SK-N-SH (cell line): ENCODE measurements at places on chromosomes 11 and 22.

DNA sequence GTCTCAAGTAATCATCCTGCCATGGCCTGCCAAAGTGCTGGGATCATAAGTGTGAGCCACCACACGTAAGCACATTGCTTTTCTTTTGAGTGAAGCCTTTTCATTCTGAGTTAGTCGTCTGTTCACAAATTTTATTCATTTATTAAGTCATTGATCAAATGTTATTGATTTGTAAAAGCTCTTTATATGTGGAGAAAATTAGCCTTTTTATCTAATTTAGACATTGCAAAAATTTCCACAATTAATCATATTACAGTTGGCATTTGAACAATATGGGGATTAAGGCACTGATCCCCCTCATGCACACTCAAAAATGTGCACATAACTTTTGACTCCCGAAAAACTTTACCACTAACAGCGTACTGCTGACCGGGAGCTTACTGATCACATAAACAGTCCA is 7.5 kb upstream of the EMID1 start:
- no peak overlapping the region for H3K4me3 ChIP-seq
- peaks cover 9% of the 10 kb centered on the region; the same call in 1 of the 2 replicates for H3K4me1 ChIP-seq

DNA sequence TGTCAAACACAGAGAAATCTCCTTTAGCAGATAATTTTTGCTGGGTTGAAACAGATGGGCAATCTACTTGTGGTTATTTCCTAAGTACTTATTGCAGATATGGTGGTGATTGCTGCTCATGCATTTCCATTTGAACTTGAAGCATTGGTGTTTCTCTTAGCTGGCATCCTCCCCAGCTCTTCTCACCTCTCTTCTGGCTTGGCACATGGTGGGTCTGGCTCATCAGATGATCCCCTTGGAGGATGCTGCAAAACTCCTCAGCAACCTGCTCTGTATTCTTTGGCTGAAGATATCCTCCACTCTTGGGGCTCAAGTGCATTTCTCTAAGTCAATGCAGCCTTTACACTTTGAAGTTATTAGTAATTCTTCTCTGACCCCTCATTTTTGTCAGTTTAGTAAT is 87.3 kb upstream of the MYO18B start:
- no peak for DNase-seq
- H3K27me3 ChIP-seq = no peaks in the 10 kb centered on the region
- no peak overlapping the region for H3K27ac ChIP-seq
- no peaks in the 10 kb centered on the region for H3K36me3 ChIP-seq
- H3K4me1 ChIP-seq = no peaks in the 10 kb centered on the region; the same call in 1 of the 2 replicates

- H3K27ac ChIP-seq = no peak overlapping the region
- H3K4me3 ChIP-seq = no peak overlapping the region
- H3K4me1 ChIP-seq = no peaks in the 10 kb centered on the region; the same call in 1 of the 2 replicates
Measured at GRCh38 chr11:64660706-64661105, 62.3 kb downstream of the NRXN2 start.

GRCh38 chr22:40178417-40179409 is 988 bp downstream of the TNRC6B start:
- H3K4me1 ChIP-seq = peaks cover 11% of the 10 kb centered on the region; the same call in 1 of the 2 replicates
- H3K4me3 ChIP-seq = peak overlapping the region; percentile 74
- peak overlapping the region; percentile 82 for H3K27ac ChIP-seq
- peak; percentile 16 for DNase-seq
- no peaks in the 10 kb centered on the region for H3K36me3 ChIP-seq

DNA sequence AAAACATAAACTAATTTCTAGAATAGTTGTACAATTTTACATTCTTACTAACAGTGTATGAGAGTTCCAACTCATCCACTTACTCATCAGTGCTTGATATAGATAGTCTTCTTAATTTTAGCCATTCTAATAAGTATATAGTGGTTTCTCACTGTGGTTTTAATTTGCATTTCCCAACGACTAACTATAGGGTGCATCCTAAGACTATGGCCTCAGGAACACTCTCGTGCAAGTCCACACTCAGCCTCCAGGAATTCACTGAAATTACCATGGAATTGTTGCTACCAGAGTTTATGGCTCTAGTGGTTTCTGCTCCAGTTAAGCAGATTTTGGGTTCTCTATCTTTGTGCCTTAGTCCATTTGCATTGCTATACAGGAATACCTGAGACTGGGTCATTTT is 60.1 kb upstream of the GUCY1A2 start:
- DNase-seq = no peak
- H3K4me3 ChIP-seq = no peak overlapping the region
- H3K4me1 ChIP-seq = no peaks in the 10 kb centered on the region
- no peaks in the 10 kb centered on the region for H3K27me3 ChIP-seq
- no peaks in the 10 kb centered on the region for H3K36me3 ChIP-seq
- H3K27ac ChIP-seq = no peak overlapping the region

DNA sequence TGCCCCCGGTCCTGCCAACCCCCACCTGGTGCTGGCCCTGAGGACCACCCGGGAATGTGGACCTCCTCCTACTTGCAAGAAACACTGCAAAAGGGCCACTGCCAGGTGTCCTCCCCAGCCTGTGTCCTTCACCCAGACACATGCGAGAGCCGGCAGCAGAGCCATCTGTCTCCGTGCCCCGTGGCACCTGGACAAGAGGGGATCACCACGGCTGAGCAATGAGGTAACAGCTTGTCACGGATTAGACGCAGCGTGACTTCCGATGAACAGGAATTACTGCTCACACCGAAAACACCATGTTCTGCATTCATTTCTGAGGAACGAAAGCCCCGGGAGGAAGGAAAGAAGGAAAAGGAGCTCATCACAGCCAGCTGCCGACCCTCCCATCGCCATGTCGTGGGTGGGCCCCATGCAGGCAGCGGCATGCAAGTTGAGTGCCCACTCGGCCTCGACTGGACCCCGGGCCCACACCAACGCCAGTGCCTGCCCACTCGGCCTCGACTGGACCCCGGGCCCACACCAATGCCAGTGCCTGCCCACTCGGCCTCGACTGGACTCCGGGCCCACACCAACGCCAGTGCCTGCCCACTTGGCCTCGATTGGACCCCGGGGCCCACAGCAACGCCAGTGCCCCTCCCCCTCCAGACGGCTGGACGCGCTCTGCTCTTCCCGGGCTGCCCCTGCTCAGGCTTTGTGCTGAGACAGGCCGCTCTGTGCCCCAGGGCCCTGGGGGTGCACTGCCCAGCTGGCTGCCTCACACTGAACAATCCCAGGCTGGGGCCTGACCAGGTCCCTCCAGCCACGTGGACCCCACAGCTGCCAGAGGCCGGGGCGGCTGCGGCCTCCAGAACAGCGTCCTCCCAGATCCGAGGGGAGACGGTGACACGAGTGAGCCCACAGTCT is 22.0 kb downstream of the CHID1 start:
- DNase-seq = no peak
- peaks cover 24% of the 10 kb centered on the region; the same call in 1 of the 2 replicates for H3K4me1 ChIP-seq
- no peak overlapping the region for H3K4me3 ChIP-seq
- H3K36me3 ChIP-seq = peaks cover 7% of the 10 kb centered on the region; the same call in 1 of the 2 replicates
- no peak overlapping the region for H3K27ac ChIP-seq

DNA sequence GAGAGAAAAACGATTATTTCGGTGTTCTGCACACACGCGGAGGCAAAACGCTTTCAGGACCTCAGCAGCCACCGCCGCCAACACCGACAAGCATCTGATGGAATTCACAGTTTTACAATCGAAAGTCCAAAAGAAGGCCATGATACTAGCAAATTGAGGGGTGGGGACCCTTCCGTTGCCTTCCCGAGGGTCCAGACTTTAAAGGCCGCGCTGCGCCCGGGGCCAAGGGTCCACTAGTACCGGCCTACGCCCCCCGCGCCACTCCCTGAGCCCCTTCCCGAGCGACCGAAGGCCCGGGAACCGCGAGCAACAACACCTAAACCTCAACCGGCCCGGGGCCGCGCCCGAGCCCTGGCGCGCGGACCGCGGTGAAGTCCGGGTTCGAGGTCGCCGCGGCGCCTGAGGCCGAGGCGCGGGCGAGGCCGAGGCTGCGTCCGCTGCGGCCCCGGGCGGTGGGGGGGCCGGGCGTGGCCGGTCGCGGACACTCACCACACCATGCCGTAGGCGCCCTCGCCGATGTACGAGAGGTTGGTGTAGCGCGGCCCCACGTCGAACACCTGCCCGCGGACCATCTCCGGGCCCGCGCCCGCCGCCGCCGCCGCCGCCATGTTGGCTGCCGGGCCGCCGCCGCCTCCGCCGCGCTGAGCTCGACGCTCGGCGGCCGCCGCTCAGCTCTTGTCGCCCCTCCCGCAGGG is 465 bp downstream of the MAPK1 start:
- H3K27ac ChIP-seq = peak overlapping the region; percentile 70
- no peaks in the 10 kb centered on the region for H3K27me3 ChIP-seq
- peaks cover 14% of the 10 kb centered on the region for H3K4me1 ChIP-seq
- no peak for DNase-seq
- peaks cover 5% of the 10 kb centered on the region for H3K36me3 ChIP-seq

GRCh38 chr11:34050581-34051348 is 766 bp upstream of the CAPRIN1 start:
- H3K4me3 ChIP-seq = peak overlapping the region; percentile 95
- peak overlapping the region; percentile 97 for H3K27ac ChIP-seq
- no peaks in the 10 kb centered on the region for H3K27me3 ChIP-seq
- H3K4me1 ChIP-seq = peaks cover 12% of the 10 kb centered on the region

- H3K4me1 ChIP-seq = peaks cover 15% of the 10 kb centered on the region; the same call in 1 of the 2 replicates
- H3K27me3 ChIP-seq = no peaks in the 10 kb centered on the region
- H3K36me3 ChIP-seq = no peaks in the 10 kb centered on the region
- H3K27ac ChIP-seq = peak within 1 kb of the TSS; percentile 88
- H3K4me3 ChIP-seq = peak within 1 kb of the TSS; percentile 81
Measured at GRCh38 chr11:68460741-68461574, at the start of gene PPP6R3. PPP6R3 (plus strand) TSS chr11:68460752; CDS start chr11:68537665, 76,913 bp downstream.

DNA sequence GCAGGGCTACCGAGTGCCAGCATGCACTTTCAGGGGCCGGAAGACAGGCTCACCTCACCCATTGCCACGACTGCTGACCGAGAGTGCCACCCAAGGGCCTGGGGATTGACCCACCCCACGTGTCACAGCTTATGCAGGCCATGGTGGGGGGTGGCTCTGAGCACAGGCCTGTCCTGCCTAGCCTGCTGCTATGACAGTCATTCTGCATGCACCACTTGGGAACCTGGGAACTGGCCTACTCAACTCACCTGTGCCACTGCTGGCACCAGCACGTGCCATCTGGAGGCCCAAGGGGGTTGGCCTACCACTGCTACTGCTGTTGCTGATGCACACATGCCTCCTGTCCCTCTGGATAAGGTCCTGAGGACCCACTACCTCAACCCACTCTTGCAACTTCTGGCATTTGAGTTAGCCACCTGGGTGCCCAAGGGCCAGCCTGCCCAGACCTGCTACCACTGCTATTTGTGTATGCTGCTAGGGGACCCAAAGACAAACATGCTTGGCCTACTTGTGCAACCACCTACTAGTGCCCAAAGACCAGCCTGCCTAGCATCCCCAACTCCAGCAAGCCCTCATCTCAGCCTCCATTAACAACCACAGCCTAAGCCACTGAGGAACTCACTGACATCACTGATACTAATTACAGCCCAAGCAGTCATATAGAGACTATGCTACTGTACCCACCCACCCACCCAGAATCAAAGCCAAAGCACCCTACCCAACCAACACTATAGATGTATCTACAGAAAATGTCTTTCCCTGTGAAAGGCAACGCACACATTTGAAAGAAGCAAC is 59.0 kb upstream of the NARS2 start:
- no peak overlapping the region for H3K4me3 ChIP-seq
- H3K36me3 ChIP-seq = no peaks in the 10 kb centered on the region
- DNase-seq = no peak
- H3K27me3 ChIP-seq = no peaks in the 10 kb centered on the region
- no peak overlapping the region for H3K27ac ChIP-seq

- no peak overlapping the region for H3K27ac ChIP-seq
- H3K27me3 ChIP-seq = peaks cover 25% of the 10 kb centered on the region
- H3K36me3 ChIP-seq = no peaks in the 10 kb centered on the region
- DNase-seq = peak; percentile 46
- no peak overlapping the region for H3K4me3 ChIP-seq
Measured at GRCh38 chr11:125371431-125371935, 124.6 kb downstream of the FEZ1 start.

GRCh38 chr11:126477535-126478305 is 122.2 kb downstream of the ST3GAL4 start:
- H3K4me1 ChIP-seq = no peaks in the 10 kb centered on the region
- H3K4me3 ChIP-seq = no peak overlapping the region
- H3K36me3 ChIP-seq = no peaks in the 10 kb centered on the region
- no peak for DNase-seq
- no peak overlapping the region for H3K27ac ChIP-seq
- H3K27me3 ChIP-seq = no peaks in the 10 kb centered on the region

DNA sequence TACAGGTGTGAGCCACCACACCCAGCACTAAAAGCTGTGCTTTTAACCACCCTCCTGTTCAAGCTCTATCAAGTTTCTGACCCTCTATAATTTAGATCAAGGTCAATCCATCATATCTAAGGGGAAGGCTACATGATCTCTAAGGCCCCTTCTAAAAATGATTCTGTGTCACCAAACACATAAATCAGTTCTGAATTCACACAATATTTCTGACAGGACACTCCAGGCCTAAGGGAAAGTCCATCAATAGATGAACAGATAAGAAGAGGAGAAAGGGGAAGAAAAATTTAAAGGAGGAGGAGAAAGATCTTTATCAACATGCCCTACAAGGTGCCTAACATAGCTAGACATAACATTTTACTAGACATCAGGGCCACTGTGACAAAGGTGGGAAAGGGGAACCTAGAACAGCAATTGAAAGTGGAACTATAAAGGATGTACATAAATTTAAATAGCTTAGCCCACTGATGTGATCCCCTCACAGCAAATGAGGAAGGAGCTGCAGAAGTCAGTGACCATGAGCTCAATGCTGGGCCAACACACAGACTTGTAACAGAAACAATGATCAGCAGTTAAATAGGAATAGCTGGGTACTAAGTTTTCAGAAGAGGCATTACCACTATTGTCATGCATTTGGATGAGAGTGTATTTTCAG is 4.7 kb downstream of the PRCP start:
- H3K4me3 ChIP-seq = no peak overlapping the region
- no peaks in the 10 kb centered on the region for H3K27me3 ChIP-seq
- H3K36me3 ChIP-seq = no peaks in the 10 kb centered on the region

DNA sequence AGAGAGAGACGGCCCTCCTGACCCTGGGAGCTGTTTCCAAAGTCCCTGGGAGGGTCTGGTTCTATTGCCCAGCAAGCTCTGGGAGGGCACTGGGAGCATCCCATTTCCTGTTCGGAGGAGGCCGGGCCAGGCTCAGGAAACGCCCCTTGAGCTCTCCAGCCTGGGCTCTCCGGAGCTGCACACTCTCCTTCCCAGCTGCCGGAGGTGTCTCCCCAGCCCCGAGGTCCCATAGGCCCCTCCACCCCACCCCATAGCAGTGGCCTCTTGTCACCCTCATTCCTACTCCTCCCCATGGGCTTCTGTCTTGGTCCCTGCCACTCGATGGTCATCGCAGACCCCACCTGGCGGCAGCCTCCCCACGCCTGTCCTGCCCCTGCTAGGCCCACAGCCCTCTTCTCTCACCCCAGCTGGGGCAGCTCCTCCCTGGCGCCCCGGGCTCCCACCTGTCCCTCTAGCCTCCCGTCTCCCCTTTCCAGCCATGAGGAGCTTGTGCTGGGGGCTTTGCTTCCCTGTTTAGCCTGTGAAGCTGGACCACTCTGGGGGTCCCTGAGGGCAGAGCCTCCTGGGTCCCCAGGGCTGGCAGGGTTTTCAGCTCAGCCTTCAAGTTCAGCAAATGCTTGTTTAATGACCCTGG is 2.8 kb downstream of the TSPAN32 start:
- no peaks in the 10 kb centered on the region for H3K27me3 ChIP-seq
- peak; percentile 38 for DNase-seq
- H3K36me3 ChIP-seq = no peaks in the 10 kb centered on the region
- no peak overlapping the region for H3K27ac ChIP-seq

- no peaks in the 10 kb centered on the region for H3K27me3 ChIP-seq
- no peak overlapping the region for H3K4me3 ChIP-seq
- H3K4me1 ChIP-seq = peaks cover 84% of the 10 kb centered on the region
- no peak for DNase-seq
- no peak overlapping the region for H3K27ac ChIP-seq
- peaks cover 11% of the 10 kb centered on the region for H3K36me3 ChIP-seq
Measured at GRCh38 chr11:12806113-12806512, 131.9 kb downstream of the TEAD1 start.
